ENCODE measurements at places on chromosomes 6 and 20. TPM values are rescaled to one million over a fixed set of nuclear protein-coding genes. Genes with fewer than 3 reads are reported as not detected.
A peak's percentile ranks its signal among the peaks of the same experiment; 100 is the strongest.

DNA sequence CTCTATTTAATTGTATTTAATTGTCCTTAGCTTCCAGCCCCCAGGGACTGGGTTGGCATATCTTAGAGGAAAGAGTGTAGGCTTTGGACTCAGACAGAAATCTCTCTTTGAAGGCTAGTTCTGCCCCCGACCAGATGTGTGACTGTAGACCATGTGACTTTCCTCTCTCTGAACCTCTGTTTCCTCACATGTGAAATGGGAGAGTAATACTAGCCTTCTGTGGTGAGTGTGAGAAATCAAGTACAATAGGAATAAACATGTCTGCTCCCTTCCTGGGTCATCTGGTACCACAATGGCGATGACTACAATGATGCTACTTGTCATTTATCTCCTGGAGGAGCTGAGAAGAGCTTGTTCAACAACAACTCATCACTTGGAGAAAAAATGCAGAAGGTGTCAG, 179.9 kb downstream of the LRFN2 start:
- no peaks in the 10 kb centered on the region for H3K27me3 ChIP-seq
- H3K4me3 ChIP-seq = no peak overlapping the region
- no peaks in the 10 kb centered on the region for H3K36me3 ChIP-seq
- H3K27ac ChIP-seq = no peak overlapping the region

DNA sequence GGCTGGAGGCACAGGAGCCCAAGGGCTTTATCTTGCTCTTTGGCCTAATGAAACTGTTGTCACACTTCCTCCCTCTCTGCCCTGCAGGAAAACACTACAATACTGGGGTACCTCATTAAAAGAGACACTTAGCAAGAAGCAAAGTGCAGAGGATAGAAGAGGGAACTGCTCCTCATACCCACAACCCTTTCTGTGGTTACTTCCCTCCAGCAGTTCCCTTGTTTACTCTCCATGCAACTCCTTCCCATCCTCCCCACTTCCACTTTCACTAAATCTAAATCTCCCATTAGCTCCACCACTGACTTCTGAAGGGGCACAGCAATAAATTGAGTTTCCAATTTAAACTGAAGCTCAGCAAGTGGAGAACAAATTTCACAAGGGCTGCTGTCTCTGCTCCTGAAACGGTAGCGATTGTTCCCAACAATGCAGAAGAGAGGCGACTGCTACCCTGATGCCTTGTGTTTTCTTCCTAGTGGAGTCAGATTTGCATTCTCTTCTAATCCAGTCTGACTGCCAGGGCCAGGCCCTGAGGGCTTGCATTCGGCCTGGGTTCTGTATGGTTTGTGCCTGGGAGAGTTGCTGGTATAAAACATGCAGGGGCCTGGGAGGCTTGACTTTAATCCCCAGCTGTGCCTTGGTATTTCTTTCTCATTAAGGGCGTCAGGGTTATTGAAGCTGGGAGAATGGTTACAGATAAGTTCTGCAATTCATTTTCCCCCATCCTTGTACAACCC, 454.7 kb downstream of the TFAP2B start:
- no peak overlapping the region for H3K27ac ChIP-seq
- no peak for DNase-seq
- H3K4me3 ChIP-seq = no peak overlapping the region
- H3K4me1 ChIP-seq = no peaks in the 10 kb centered on the region
- no peaks in the 10 kb centered on the region for H3K27me3 ChIP-seq
- no peaks in the 10 kb centered on the region for H3K36me3 ChIP-seq

DNA sequence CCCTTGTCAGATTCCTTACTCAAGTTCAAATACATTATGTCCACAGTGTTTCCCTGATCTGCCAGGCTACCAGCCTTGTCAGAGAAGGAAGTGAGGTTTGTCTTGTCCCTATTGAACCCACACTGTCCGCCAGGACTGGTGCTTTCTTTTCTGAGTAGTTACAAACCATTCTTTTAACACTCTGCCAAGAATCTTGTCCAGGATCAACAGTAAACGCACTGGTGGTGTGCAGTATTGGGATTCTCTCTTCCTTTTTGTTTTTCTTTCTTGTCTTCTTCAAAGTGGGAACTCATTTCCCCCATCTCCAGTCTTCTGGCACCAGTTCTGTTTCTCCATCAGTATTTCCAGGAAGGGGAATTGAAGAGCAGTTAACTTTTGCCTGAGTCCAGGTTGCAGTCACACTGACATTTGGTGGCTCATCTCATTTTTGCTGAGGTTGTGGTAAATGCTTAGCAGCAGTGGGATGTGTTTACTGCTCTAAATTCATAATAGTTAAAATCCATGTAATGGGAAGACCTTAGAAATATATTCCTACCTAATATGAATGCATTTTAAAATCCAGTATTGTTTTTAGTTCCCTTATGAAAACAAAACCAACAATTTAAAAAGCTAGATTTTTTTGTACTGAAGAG, 295.3 kb downstream of the PRL start:
- no peak overlapping the region for H3K27ac ChIP-seq
- DNase-seq = peak; percentile 20
- no peaks in the 10 kb centered on the region for H3K27me3 ChIP-seq
- peaks cover 3% of the 10 kb centered on the region for H3K36me3 ChIP-seq
- H3K4me3 ChIP-seq = no peak overlapping the region

GRCh38 chr6:130259557-130259956, 36.8 kb upstream of the SAMD3 start:
- H3K27ac ChIP-seq = no peak overlapping the region
- H3K4me1 ChIP-seq = no peaks in the 10 kb centered on the region
- DNase-seq = no peak
- H3K27me3 ChIP-seq = no peaks in the 10 kb centered on the region

GRCh38 chr6:108560463-108561308, at the start of gene FOXO3:
Gene FOXO3 (plus strand): TSS chr6:108560917. CDS start chr6:108561209, 292 bp downstream.
- peaks cover 43% of the 10 kb centered on the region for H3K4me1 ChIP-seq
- peak within 1 kb of the TSS; percentile 61 for H3K4me3 ChIP-seq
- peak; percentile 90 for DNase-seq
- H3K27me3 ChIP-seq = no peaks in the 10 kb centered on the region

DNA sequence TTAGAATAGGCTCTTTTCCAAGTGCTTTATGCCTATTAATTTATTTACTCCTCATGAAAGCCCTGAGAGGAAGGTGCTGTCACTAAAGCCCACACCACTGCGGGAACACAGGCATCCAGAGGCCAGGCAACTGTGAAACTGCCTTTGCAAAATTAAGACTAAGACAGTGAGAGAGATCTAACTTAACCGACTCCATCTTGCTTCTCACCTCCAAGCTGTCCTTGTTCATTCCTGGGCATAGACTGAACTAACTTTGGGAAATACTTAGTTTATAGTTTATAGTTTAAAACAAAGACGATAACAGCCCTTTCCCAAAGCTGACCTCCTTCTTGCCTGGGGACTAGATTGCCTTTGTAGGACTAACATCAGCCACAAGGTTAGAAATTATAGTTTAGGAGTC, 80.1 kb downstream of the RSPH3 start:
- DNase-seq = no peak
- H3K27me3 ChIP-seq = no peaks in the 10 kb centered on the region
- no peak overlapping the region for H3K4me3 ChIP-seq
- no peaks in the 10 kb centered on the region for H3K36me3 ChIP-seq
- no peaks in the 10 kb centered on the region for H3K4me1 ChIP-seq
- H3K27ac ChIP-seq = no peak overlapping the region

GRCh38 chr6:49550492-49551077, at the start of gene C6orf141:
Gene C6orf141 (plus strand): TSS chr6:49550668. CDS start chr6:49550793, 125 bp downstream.
- DNase-seq = peak; percentile 24
- H3K27me3 ChIP-seq = no peaks in the 10 kb centered on the region
- H3K4me3 ChIP-seq = peak within 1 kb of the TSS; percentile 51
- peaks cover 24% of the 10 kb centered on the region for H3K4me1 ChIP-seq
- no peaks in the 10 kb centered on the region for H3K36me3 ChIP-seq
- peak within 1 kb of the TSS; percentile 11 for H3K27ac ChIP-seq

DNA sequence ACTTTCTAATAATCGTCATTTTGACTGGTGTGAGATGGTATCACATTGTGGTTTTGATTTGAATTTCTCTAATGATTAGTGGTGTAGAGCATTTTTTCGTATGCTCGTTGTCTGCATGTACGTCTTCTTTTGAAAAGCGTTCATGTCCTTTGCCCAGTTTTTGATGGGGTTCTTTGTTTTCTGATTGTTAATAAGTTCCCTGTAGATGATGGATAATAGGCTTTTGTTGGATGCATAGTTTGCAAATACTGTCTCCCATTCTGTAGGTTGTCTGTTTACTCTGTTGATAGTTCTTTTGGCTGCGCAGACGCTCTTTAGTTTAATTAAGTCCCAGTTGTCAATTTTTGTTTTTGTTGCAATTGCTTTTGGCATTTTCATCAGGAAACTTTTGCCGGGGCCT, 32.3 kb upstream of the XRN2 start:
- H3K27me3 ChIP-seq = no peaks in the 10 kb centered on the region
- no peak for DNase-seq
- no peak overlapping the region for H3K4me3 ChIP-seq
- no peaks in the 10 kb centered on the region for H3K4me1 ChIP-seq
- no peaks in the 10 kb centered on the region for H3K36me3 ChIP-seq

DNA sequence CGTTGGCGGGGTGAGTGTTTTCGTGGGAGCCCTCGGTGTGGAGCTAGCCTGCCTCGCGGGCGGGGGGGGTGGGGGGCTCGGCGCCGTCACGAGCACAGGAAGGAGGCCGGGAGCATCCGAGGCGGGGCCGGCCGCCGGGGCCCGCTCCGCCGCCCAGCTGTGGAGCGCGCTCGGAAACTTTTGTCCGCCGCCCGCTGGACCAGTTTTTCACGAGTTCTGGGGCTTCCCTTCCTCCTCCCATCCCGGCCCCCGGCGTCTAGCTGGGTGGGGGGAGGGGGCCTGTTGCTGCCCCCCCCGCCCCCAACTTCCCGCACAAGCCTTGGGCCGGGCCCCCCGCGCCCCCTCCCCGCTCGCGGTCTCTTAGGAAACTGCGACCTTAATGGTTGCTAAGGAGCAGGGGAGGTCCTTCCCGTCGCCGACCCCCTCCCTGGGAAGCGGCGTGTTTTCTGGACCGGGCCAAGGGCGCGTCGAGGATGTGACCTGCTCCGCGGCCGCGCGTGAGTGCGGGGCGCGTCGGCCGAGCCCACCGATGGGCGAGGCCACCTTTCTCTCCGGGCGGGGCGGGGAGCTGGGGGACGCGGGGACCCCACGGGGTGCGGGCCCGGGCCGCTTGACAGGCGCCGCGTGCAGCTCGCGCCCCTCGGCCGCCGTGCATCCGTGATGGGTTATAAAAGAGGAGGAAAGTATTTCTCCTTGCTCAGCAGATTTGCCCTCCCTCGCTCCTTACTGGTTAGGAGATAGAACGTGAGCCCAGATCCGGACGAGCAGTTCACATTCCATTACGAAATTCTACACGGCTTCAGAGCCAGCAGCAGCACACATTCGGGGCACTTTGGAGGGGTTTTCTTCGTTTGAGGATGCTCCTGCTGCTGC, 1.4 kb downstream of the RREB1 start:
- H3K27ac ChIP-seq = peak overlapping the region; percentile 71
- H3K4me1 ChIP-seq = peaks cover 13% of the 10 kb centered on the region
- H3K36me3 ChIP-seq = no peaks in the 10 kb centered on the region

DNA sequence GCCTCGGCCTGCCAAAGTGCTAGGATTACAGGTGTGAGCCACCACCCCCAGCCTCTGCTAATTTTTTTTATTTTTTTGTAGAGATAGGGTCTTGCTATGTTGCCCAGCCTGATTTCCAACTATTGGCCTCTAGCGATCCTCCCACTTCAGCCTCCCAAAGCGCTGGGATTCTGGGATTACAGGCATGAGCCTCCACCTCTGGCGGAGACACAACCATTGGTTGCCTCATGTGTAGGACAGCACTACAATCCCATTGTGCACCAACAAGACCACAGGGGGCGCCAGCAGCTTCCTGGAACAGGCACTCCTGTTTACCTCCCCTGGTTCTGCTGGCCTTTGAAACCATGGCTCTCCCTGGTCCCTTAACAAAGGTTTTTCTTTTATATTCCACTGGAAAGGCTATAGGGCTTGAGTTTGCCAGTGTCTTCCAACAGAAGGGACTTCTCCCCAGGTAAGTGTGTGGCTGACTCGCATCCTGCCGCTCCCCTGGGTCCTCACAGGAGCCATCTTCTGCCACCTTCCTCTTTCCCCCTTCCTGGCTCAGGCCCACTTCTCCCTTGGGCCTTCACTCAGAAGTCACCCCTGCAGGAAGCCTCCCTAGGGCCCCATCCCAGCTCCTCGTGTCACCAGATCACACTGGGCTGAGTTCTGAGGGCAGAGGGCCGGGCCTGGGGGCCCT, 39.2 kb upstream of the TLDC2 start:
- no peaks in the 10 kb centered on the region for H3K36me3 ChIP-seq
- peaks cover 27% of the 10 kb centered on the region for H3K4me1 ChIP-seq
- H3K27me3 ChIP-seq = no peaks in the 10 kb centered on the region

- no peaks in the 10 kb centered on the region for H3K4me1 ChIP-seq
- no peak overlapping the region for H3K27ac ChIP-seq
- no peak overlapping the region for H3K4me3 ChIP-seq
- peaks cover 13% of the 10 kb centered on the region for H3K36me3 ChIP-seq
- DNase-seq = no peak
These were observed 8.5 kb upstream of the COQ3 start for GRCh38 chr6:99402448-99402847.

GRCh38 chr6:129835691-129836090, 25.4 kb downstream of the TMEM244 start:
- no peaks in the 10 kb centered on the region for H3K4me1 ChIP-seq
- peaks cover 3% of the 10 kb centered on the region for H3K27me3 ChIP-seq
- no peaks in the 10 kb centered on the region for H3K36me3 ChIP-seq
- no peak for DNase-seq

DNA sequence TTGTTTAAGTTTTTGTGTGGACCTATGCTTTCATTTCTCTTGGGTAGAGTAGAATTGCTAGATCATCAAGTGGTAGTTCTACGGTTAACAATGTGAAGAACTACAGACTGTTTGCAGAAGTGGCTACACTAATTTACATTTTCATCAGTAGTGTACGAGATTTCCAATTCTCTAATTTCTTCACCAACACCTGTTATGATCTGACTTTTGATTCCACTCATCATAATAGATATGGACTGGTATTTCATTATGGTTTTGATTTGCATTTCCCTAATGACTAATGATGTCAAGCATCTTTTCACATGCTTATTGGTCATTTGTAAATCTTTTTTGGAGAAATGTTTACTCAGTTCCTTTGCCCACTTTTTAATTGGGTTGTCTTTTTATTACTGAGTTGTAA, 244.4 kb downstream of the GMDS start:
- H3K4me3 ChIP-seq = no peak overlapping the region
- H3K36me3 ChIP-seq = no peaks in the 10 kb centered on the region
- no peak for DNase-seq
- H3K27me3 ChIP-seq = no peaks in the 10 kb centered on the region
- no peak overlapping the region for H3K27ac ChIP-seq
- no peaks in the 10 kb centered on the region for H3K4me1 ChIP-seq

GRCh38 chr6:88296694-88297093, 130.5 kb upstream of the CNR1 start:
- H3K4me3 ChIP-seq = no peak overlapping the region
- no peaks in the 10 kb centered on the region for H3K27me3 ChIP-seq
- no peak overlapping the region for H3K27ac ChIP-seq
- H3K4me1 ChIP-seq = no peaks in the 10 kb centered on the region
- no peaks in the 10 kb centered on the region for H3K36me3 ChIP-seq
- no peak for DNase-seq

Gene MYBL2
- total RNA-seq = 107 TPM

Gene BACH2
- total RNA-seq = 5.9 TPM

Gene RSPO4
- not detected for total RNA-seq

Gene SLC25A27
- total RNA-seq = 3.4 TPM

Gene WFDC5
- not detected for total RNA-seq

Gene RIPPLY2
- not detected for total RNA-seq

Gene SOD2
- total RNA-seq = 62.7 TPM

Data from endothelial cell of umbilical vein (primary cell).